ENCODE measurements at places on chromosomes 6 and 20.

DNA sequence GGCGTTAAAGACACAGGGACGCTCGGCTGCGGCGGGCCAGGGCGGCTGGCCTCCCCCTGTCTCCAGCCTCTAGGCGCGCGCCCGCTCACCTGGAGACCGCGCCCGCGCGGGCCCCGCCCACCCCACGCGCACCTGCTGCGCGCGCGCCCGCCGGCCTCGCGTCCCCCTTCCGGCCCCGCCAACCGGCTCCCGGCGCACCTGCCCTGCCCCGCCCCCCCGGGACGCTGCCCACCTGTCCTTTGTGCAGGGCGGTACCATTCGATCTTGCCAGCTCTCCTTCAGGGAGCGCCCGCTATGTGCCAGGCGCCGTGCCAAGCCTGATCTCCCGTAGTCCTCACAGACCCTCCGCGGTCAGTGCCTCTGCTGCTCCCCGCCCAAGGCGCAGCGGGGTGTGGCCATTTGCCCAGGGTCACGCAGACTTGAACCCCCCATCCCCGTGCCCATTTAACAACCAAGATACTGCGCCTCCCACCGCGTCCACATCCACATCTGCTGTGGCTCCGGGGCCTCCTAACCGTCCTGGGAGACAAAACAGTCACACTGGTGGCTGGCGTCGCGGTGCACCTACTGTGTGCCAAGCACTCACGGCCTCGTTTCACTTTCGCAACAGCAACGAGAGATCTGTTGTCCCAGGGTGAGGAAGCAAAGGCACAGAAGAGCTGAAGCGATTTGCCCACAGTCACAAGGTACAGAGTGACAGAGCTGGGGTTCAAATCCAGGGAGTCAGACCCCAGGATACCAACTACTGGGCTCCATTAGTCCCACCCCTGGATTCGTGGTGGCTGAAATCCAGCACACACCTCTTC is 48.1 kb downstream of the NOL4L start:
- peak; percentile 56 for DNase-seq

GRCh38 chr20:61299618-61300017 is 47.6 kb downstream of the CDH4 start:
- no peak for DNase-seq

- no peak for DNase-seq
Observed at GRCh38 chr20:59158673-59159072, 4.9 kb upstream of the ZNF831 start.

- no peak for DNase-seq
Observed at GRCh38 chr6:38542031-38542430, 97.7 kb downstream of the BTBD9 start.

DNA sequence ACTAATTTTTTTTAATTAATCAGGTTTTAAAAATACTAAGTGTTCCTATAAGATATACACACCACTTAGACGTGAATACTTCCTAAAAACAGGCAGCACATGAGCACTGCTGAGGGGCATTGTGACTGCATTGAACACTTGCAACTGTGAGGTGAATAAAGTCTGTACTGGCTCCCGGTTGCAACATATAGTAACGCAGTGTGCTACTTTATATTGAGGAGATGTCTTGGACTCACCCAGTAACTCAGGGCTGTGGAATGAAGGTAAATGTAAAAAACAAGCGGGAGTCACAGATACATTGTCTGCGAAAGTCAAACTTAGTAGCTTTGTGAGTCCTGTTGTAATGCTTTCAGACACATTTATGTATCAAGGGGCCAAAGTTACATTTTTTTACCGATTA is 17.0 kb upstream of the HLA-A start:
- no peak for DNase-seq

- DNase-seq: no peak
Observed at GRCh38 chr20:19807191-19807945, 49.3 kb downstream of the RIN2 start.

- DNase-seq: no peak
Observed at GRCh38 chr6:7100072-7100752, 7.5 kb upstream of the RREB1 start.

- DNase-seq: no peak
Observed at GRCh38 chr20:23237201-23237600, 113.4 kb upstream of the NXT1 start.

DNA sequence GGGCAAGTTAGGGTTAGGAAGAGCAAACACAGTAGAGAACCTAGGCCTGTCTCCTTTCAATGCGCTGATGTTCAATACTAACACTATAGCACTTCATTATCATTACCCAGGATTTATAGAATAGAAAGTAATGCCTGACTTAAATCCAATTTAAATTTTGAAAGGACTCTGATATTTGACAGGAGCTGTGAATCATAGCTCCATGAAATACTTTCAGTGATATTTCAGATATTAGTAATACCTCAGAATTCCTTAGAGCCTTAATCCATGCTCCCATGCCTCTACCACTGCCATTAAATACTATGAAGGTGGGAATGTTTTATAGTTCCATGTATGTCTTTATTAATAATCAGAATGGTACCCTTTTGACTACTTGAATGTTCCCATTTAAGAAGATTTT is 530.2 kb downstream of the BCKDHB start:
- no peak for DNase-seq

DNA sequence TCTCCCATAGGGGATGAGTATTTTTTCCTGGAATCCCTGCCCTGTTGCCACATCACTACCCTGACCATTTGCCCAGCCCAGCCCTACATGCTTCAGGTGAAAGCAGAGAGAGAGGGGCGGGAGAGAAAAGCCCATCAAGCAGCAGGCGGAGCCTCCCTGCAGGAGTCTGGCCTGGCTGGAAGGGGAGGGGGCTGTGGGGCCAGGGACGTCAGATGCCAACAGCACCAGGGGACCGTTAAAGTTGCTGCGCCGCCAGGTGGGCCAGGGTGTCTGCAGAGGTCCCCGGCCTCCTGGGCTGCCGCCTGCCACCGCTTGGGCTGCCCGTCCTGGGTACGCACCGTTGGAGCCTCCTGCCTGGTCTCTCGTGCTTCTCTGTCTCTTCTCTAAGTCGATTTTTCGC is 757 bp upstream of the R3HDML start:
- DNase-seq: no peak

GRCh38 chr6:69705954-69706353 is 90.9 kb downstream of the LMBRD1 start:
- no peak for DNase-seq

GRCh38 chr20:11849976-11850670 is 67.6 kb upstream of the BTBD3 start:
- DNase-seq: no peak

DNA sequence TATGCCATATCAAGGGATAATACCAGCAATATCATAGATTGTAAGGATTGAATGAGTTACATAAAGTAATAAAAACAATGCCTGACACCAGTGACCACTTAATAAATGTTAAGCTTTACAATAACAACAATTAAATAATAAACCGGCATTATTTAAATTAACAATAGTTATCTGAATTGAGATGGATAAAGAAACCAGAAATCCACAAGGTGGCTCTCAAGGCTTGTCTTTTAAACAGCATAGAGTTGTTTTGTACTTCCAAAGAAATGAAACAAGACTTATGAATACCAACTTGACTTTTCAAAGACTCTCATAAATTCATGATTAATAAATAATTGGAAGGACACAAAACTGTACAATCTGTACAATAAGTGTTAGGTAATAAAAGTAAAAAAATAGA is 203.1 kb downstream of the ASCC3 start:
- DNase-seq: no peak

GRCh38 chr6:160962835-160963623 is 28.5 kb upstream of the MAP3K4 start:
- no peak for DNase-seq

- no peak for DNase-seq
Observed at GRCh38 chr20:46317685-46318177, 9.4 kb upstream of the CDH22 start.

DNA sequence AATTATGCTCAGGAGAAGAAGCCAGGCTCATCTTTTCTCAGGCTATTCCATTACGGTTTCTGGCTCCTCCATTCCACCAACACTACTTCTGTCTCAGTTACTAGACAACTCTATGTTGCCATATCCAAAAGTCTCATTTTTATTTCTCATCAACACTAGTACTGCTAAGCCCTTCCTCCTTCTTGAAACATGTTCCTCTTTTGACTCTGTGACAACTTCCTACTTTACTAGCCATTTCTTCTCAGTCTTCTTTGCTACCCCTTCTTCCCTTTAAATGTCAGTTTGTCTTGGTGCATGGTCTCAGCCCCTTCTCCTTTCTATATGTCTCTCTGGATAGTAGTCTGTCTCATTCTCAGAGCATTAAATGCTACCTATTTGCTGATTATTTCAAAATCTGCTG is 7.1 kb upstream of the ADGRG6 start:
- DNase-seq: no peak

DNA sequence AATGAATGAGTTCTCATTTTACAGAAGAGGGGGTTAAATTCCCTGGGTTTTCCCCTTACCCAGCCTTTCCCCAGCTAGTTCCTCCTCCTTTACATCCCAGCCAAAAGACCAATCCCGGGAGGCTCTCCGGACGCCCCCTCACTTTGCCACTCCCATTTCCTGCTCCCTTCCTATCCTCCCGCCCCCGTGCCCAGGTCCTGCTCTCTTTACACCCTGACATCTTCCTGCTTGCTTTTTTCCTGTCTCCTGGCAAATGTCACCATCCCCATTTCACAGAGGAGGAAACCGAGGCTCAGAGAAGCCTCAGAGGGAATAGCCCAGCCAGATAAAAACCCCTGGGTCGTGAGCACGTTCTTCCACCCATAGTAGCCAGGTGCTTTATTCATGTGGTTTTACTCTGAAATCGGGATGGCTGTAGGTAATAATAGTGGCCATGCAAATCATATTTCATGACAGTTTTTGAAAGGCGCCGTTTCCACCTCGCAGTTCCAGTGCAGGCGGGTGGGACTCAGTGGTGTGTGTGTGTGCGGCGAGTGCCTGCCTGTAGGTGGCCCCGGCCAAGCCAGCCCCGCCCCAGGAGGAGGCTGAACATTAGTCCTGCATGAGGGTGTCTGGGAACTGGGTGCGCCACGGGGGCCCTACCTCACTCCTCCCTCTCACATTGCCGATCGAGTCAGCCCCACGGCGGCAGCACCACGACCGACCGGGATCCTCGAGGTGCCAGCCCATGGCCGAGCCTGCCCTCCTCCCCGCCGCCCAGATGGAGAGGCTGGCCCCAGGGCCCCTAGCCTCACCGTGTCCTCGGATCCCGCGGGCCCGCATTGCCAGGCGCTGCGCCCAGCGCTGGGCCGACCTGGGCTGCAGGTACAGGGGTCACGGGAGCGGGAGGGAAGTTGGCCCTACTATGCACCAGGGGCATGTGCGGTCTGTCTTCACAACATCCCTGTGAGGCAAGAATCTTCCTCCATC is at the start of gene ARHGAP40:
Gene ARHGAP40, plus strand, starts transcription at position 594 of the 969 bp plus-strand sequence.
- DNase-seq: peak; percentile 29

GRCh38 chr6:101477436-101477835 is 83.9 kb downstream of the GRIK2 start:
- DNase-seq: no peak

DNA sequence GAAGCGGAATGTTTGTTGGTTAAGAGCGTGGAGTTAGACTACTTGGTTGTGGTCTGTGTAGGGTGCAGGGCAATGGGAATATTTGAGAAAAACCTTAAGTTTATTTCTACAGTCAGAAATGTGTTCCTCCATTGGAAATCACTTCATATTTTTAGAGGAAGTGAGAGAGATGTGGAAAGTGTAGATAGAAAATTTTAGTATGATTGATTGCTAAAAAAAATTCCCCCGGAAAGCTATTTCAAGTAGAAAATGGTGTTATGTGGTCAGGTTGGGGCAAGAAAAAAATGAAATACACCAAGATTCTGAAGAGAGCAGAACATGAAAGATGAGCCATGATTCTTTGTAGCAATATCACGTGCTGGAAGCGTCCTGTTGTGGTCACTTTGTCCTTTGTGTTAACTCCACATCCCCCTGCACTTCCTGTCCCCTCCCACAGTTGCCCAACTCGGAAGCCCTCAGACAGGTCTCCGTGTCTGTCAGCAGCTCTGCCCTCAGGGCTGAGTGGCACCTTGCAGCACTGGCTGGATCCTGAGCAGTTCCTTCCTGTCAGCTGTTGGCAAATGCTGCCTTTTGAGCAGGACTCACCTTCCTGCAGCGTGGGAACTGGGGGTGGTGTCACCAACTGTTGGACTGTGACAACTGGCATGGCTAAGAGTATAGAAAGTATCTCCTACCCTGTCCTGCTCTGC is 137.5 kb upstream of the SLC24A3 start:
- DNase-seq: peak; percentile 20

- DNase-seq: no peak
Observed at GRCh38 chr20:32333988-32334885, 23.9 kb upstream of the ASXL1 start.

GRCh38 chr20:34536798-34537394 is 20.7 kb downstream of the DYNLRB1 start:
- DNase-seq: no peak

GRCh38 chr6:165987483-165988301 is 180.0 kb downstream of the TBXT start:
- no peak for DNase-seq

DNA sequence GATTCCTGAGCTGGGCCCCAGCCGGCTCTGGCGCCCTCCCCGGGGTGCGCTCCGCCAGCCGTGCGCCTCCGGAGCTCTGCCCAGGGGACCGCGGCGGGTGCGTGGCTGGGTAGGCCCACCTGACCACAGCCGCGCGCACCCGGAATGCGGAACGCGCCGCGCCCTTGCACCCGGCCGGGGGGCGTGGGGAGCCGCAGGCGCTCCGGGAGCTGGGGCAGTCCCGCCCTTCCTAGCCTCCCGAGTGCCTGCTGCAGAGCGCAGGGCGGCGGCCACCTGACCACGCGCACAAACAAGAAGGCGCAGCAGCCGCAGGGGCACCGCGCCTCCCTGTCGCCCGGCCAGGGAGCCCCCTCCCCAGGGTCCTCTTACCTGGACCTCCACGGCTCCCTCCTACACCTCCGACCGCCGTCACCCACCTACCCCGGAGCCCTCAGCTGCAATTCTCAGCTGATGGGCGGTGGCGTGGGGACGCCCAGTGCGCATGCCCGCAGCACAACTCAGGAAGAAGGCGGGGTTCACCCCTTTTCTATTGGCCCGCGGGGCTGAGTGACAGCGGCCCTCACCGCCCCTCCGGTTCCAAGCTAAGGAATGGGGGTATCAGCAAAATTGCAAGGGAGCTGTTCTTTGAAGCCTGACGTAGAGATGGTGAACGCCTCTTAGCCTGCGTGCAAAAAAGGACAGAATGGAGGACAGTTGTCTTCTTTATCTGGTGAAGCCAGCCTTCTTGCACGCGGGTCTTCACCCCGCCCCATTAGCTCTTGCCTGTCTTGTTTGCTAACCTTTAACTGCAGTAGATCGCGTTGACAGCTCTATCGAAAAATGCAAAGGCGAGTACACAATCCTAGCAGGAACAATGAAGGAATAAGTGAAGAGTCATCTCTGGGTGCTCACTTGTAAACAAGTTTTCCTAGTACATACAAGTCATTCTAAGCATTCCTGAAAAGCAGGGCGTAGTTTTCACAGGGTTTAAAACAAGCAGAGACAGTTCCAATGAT is at the start of gene STX7:
Gene STX7, minus strand, starts transcription at position 479 of the 995 bp plus-strand sequence. CDS start 9,586 bp downstream, outside the sequence.
- peak; percentile 75 for DNase-seq

GRCh38 chr6:53366128-53366641 is 17.4 kb upstream of the ELOVL5 start:
- no peak for DNase-seq

- DNase-seq: no peak
Observed at GRCh38 chr6:24749297-24749696, 25.4 kb upstream of the GMNN start.
